ENCODE measurements at places on chromosomes 3 and 15. TPM values are rescaled to one million over a fixed set of nuclear protein-coding genes. Genes with fewer than 3 reads are reported as not detected.

Gene SNRK
- 275 TPM for total RNA-seq

Gene SKOR1
- 0.07 TPM for total RNA-seq

Gene C3orf52
- total RNA-seq = 5.7 TPM

Gene IL5RA
- not detected for total RNA-seq

Gene SERINC4
- not detected for total RNA-seq

Gene CHRD
- 0.20 TPM for total RNA-seq

Gene SLC28A1
- total RNA-seq = not detected

Gene ANKUB1
- total RNA-seq = not detected

Gene PCSK6
- 0.26 TPM for total RNA-seq
